Left lobe of liver (tissue), 2 donors: ENCODE measurements at places on chromosomes 13 and 19. TPM values are rescaled to one million over a fixed set of nuclear protein-coding genes. Genes with fewer than 3 reads are reported as not detected.
A peak's percentile ranks its signal among the peaks of the same experiment; 100 is the strongest.

DNA sequence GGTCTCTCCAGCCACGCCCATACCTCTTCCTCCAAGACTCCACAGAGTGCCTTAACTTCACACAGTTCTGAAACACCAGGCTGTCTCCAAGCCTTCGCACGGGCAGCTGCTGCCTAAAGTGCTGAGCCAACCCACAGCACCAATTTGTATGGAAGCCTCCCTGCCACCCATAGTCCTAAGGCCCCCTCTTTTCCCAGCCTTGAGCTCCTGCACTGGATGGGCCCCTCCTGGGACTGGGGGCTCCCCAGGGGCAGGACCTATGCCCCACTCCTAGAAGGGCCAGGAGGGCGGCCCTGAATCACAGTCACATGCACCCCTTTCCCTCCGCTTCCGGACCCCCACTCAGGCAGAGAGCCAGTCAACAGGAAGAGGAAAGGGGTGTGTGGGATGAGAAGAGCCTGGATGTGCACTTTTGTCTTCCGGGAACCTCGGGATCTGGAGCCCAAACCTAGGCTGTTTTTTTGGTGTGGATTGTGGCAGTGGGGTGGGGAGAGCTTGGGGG, 5.1 kb upstream of the FCER2 start:
- DNase-seq, result no peak

The CYP2B6 gene
- 801 TPM for total RNA-seq

The CGB7 gene
- total RNA-seq, result not detected

The ZNF571 gene
- total RNA-seq, result 1.4 TPM

The RB1 gene
- 8.2 TPM for total RNA-seq

The GRK1 gene
- not detected for total RNA-seq

The CRB3 gene
- total RNA-seq, result 25.9 TPM

DNA sequence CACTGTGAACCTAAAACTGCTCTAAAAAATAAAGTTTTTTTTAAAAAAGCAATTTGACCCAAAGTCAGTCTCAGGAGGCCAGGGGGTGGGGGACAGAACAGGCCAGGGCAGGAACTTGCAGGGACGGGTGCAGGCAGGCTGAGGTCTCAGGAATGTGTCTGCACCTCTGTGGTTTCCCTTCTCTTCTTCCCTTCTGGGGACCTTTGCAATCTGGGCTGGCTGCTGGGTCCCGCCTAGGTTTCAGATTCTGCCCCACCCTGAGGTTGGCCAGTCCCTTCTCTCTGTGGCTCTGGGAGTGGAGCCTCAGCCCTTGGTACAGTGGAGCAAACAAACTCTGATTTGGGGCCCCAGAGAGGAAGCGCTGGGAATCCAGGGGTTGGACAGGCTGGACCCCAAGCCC, 5.3 kb upstream of the F2RL3 start:
- DNase-seq, result no peak

DNA sequence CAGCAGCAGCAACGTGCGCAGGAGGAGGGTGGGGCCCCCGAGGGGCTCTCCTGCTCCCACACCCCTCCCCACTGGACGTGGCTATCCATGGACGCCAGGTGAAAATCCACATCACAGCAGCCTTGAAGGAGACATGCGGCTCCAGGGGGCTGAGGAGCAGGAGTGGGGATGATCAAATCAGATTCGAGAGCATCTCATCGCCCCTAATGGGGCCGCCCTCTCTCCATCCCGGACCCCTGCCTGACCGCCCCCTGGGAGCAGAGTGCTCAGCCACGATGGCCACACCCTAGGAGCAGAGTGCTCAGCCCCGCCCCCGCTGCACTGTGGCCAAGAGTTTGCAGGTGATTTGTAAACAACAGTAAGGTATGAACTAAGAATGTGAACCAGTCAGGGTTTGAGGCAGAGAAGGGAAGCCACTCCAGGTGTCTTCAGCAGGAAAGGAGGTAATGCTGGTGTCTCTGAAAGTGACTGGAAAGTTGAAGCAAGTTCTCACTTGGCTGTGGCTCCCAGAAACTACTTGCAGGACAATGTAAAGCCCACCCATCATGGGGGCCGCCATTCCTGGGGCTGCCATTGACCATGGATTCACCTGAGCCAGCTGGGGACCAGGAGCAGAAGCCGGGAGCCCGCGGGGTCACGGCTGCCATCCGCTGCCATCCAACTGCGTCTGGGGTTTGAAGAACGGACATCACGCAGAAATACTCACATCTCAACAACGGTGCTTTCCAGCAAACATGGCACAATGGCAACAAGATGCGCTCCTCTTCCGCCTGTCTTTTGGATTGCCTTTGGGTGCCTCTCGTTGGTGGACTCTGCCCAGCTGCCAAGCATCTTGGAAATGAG, 71.8 kb downstream of the SPACA7 start:
- DNase-seq, result peak; percentile 42

GRCh38 chr13:104491916-104492315, 1425.7 kb upstream of the SLC10A2 start:
- no peak for DNase-seq

GRCh38 chr19:34041925-34042521, 130.3 kb upstream of the LSM14A start:
- peak; percentile 70 for DNase-seq

The IGSF23 gene
- total RNA-seq, result 7.0 TPM

DNA sequence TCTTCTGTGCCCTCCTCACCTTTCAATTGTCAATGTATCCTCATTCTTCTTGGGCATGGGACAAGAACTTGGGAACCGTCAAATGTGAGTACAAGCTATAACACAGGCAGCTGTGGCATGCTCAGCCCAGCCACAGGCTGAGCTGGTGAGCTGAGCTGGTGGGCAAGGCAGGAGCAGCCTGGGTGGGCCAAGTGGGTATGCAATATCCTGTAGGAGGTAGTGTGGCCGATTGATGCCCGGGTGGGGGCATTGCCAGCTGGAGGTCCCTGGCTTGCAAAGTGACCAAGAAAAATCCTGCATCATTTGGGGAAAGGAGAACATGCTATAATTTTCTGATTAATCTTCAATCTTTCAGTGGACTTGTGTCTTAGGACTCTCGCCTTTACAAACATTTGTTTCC, 507.2 kb upstream of the SLC10A2 start:
- DNase-seq, result no peak

The FGF22 gene
- total RNA-seq, result 0.30 TPM

The MYH14 gene
- total RNA-seq, result 70.5 TPM

The SRRM5 gene
- total RNA-seq, result 0.35 TPM

GRCh38 chr19:48746738-48747575, at the start of gene IZUMO1:
Gene IZUMO1 (minus strand): TSS chr19:48746909. CDS start chr19:48745859, 1,050 bp downstream.
- peak; percentile 68 for DNase-seq

DNA sequence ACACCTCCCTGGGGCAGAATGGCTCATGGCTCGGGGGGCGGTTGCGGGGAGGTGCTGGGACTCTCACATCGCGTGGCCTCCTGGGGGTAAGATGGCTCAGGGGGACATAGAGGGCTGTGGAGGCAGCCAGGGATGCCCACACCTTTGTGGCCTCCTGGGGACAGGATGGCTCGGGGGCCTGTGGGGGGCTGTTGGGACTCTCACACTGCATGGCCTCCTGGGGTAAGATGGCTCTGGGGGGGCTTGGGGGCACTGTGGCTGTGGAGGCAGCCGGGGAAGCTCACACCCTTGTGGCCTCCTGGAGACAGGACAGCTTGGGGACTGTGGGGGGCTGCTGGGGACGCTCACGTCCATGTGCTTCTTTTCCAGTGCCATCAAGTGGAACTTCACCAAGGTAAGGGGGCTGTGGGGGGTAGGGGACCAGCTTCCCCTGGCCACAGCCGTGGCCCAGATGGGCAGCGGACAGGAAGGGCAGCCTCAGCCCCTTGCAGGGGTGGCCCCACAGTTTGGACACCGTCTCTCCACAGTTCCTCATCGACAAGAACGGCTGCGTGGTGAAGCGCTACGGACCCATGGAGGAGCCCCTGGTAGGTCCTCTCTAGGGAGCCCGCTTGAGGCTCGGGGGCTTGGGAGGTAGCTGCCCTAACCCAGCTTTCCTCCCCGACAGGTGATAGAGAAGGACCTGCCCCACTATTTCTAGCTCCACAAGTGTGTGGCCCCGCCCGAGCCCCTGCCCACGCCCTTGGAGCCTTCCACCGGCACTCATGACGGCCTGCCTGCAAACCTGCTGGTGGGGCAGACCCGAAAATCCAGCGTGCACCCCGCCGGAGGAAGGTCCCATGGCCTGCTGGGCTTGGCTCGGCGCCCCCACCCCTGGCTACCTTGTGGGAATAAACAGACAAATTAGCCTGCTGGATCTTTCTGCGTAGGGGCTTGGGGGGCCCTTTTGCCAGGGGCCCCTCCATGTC, 2.4 kb downstream of the GPX4 start:
- no peak for DNase-seq

DNA sequence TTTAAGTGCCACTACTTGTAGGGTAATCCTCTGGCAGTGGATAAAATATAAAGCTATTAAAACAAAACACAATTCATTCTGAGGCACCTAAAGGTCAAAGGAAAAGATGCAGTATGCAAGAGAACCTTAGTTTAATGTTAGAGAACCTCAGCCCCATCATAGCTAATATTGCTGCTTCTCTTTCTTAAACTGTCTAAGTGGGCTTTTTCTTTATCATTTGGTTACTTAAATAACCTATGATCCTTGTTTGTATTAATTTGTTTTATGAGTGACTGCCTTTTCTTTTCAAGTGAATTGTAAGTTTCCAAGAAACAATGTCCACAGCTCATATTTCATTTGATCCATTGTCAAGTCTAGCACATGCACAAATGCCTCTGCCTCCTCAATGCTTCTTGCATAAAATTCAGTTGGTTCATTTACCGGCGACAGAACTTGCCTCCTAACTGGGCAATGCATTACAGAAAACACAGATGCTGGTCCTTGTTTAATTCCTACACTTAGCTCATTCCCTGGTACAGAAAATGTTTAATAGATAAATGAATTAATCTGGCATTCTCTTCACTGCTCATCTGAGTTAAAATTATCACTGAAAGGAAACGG, 1049.8 kb downstream of the OLFM4 start:
- no peak for DNase-seq

GRCh38 chr19:19402656-19403372, 2.7 kb upstream of the GATAD2A start:
- DNase-seq, result no peak

The ZNF420 gene
- total RNA-seq, result 5.6 TPM

The ZNF805 gene
- total RNA-seq, result 4.5 TPM

GRCh38 chr19:39524495-39524894, 8.2 kb downstream of the EID2B start:
- no peak for DNase-seq

DNA sequence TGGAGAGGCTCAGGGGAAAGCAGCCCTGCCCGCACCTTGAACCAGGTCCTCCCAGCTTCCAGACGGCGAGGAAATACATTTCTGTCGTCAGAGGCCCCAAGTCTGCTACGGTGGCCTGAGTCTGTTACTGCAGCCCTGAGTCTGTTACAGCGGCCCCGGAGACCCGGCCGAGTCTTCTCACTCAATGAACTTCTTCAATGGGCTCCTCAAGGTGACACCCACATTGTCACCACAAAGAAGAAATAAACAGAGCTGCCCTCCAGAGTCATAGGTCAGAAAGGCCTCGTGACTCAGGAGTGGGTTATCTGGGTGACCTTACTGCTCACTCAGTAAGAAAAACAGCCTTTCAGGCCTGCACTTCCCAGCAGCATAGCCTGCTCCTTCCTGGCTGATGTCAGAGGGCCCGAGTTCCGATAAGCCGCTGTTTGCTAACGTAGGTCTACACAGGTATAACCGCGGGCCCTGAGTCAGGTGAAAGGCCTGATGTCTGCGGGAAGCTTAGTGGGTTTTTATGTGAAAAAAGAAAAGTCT, 66.9 kb upstream of the TM9SF2 start:
- DNase-seq, result peak; percentile 43

- DNase-seq, result no peak
Measured at GRCh38 chr13:23902975-23903905, 5.9 kb upstream of the C1QTNF9B start.

The REEP6 gene
- 118 TPM for total RNA-seq

- DNase-seq, result no peak
Measured at GRCh38 chr19:11365557-11366117, 8.8 kb upstream of the SWSAP1 start.

The ELSPBP1 gene
- total RNA-seq, result not detected

DNA sequence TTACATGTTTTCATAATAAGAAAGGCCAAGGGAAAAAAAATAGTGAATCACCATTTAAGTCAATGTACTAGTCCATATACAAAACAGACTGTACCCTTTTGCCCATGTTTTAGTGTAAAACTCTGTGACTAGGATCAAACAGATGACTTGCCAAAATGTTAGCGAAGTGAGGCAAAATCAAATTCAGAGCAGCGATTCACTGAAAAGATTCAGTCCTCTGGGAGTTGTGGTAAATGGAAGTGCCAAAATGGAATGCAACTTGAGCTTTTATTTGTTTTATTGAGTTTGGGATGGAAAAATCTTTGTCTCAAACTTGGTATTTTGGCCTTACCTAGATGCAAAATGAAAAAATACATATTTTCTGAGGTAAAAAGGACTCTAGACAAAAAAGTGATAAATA, 9.1 kb downstream of the CDADC1 start:
- DNase-seq, result no peak

The C13orf46 gene
- 1.1 TPM for total RNA-seq

The KLK6 gene
- not detected for total RNA-seq

The ANO8 gene
- total RNA-seq, result 9.6 TPM

GRCh38 chr19:2255982-2256685, at the start of gene JSRP1:
Gene JSRP1 (minus strand): TSS chr19:2256417. CDS start chr19:2255314, 1,103 bp downstream.
- DNase-seq, result no peak

- no peak for DNase-seq
Measured at GRCh38 chr13:97346561-97347254, 87.3 kb upstream of the RAP2A start.

GRCh38 chr13:51541809-51542258, 42.4 kb upstream of the WDFY2 start:
- DNase-seq, result no peak

GRCh38 chr13:21594715-21595545, 9.0 kb downstream of the MICU2 start:
- DNase-seq, result no peak

- DNase-seq, result no peak
Measured at GRCh38 chr19:51742789-51743188, 8.9 kb downstream of the FPR1 start.

DNA sequence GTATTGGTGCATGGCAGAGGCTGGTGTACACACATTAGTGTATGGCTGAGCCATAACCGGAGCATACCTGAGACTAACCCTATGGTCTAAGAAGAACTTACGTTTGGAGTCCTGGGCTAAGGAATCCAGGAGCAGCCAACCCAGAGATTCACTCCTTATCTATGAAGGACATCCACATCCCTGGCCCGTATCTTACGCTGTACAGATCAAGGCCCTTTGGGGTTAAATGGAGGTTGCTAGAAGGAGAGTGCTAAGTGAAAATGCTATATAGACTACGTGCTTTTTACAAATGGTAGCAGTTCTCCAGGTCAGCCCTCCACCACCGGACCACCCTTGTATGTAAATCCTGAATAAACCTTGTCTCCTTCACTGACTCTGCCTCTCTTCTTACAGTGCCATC, 1.9 kb upstream of the SUGT1 start:
- DNase-seq, result no peak

The TSSK6 gene
- total RNA-seq, result 1.8 TPM

The TEX29 gene
- 0.53 TPM for total RNA-seq

DNA sequence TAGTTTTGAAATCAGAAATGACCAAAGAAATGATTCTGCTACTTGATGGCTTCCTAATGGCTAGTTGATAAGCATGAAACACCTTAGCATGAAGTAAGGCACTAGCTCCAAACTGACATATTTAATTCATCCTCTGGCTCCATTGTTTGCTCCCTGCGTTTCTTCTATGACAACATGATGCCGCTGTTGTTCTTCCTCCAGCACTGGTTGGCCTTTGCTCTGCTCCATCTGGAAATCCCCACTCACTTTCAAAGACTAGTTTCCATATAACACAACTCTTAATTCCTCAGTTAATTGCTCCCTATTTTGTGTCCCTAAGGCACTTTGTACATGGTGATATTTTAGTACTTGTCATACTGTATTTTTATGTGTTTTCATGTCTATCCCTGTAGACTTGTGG, 151.6 kb downstream of the GPC6 start:
- no peak for DNase-seq
